ENCODE measurements at places on chromosomes 3 and 15. TPM values are rescaled to one million over a fixed set of nuclear protein-coding genes. Genes with fewer than 3 reads are reported as not detected.
A peak's percentile ranks its signal among the peaks of the same experiment; 100 is the strongest.

- DNase-seq, result no peak
Measured at GRCh38 chr15:35142578-35142977, 57.5 kb upstream of the NANOGP8 start.

Gene DOCK3
- polyA plus RNA-seq, result 0.14 TPM

DNA sequence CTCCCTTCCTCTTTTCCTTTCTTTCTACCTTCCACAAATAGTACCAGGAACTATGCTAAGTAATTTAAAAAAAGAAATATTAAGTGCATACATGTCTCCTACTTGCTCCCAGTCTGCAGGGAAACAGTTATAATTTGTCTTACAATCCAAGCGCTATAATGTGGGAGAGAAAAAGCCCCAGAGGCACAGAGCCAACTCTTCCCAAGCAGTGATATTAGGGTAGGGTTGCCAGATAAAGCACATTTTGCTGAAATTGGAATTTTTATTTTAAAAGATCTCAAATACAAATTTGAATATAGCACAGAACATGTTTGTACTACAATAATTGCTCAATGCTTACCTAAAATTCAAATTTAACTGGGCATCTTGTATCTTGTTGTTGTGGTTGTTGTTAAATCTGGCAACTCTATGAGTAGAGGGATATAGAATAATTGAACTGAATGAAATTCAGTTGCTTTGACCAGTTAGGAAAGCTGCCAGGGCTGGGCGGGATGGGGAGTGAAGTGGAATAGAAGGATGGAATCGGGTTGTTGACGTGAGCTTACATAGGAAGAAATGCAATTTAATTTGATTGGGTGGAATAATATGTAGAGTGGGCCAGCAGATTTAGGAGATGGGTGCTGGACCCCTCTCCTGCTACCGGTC is 52.6 kb upstream of the USP3 start:
- DNase-seq, result no peak

Gene POLQ
- 2.6 TPM for polyA plus RNA-seq

Gene UROC1
- polyA plus RNA-seq, result 0.14 TPM

Gene FHIT
- 5.5 TPM for polyA plus RNA-seq

DNA sequence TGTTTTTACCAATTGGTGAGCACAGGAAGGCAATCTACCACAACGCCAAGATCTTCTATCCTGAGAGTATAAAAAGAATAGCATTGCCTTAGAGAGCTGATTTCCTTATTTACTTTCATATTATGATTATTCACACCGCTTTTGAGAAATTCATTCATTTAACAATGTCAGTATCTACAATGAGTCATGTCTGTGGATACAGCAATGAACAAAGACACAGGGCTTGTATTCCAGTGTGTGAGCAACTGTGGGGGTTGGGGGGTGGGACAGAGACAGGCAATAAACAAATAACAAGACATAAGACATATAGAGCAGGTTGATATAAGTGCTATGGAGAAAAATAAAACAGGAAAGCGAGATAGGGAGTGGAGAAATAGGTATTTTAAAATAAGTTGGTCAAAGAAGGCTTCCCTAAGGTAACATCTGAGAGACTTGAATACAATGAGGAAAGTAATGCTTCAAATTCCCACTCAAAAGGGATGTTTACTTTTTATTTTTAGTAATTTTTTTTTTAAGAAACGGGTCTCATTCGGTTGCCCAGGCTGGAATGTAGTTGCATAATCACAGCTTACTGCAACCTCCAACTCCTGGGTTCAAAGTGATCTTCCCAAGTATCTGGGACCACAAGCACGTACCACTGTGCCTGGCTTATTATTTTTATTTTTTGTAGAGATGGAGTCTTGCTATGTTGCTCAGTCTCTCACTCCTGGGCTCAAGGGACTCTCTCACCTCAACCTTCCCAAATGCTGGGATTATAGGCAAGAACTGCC is 45.7 kb downstream of the PGBD4 start:
- DNase-seq, result no peak

DNA sequence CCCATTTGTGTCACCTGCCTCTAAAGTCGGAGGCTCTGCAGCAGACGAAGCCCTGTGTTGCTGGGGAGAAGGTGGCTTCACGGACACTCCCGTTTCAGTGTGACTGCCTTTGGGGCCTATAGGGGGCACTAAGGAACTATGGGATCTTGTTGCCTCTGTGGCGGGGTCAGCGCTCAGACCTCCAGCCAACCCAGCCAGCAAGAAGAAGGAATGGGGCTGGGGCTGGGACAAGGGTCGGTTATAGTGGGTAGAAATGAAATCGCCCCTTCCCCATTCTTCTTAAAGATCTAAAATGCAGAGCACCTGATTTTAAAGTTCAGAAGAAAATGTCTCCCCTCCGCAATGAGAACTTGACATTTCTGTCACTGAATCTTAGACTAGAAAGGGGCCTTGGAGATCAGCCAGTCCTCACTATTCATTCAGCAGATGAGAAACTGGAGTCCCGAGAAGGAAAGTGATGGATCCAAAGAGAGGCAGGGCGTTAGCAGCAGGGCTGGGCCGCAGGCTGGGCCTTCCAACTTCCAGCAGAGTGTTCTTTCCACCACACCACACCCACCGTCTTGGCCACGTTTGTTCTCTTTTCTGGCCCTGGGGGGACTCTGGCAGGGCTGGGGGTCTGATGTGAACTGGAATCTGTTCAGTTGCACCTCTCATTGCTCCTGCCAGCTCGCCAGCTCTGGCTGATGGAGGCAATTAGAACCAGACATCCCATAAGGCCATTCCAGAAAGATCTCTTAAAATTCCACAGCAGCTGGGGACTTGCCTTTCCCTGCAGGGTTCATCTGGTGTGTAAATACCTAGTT is 195.4 kb downstream of the OPA1 start:
- DNase-seq, result peak; percentile 86

- DNase-seq, result no peak
Measured at GRCh38 chr3:152204218-152204617, 64.5 kb upstream of the MBNL1 start.

Gene C2CD4B
- 3.4 TPM for polyA plus RNA-seq

- DNase-seq, result peak; percentile 42
Measured at GRCh38 chr15:98442379-98442833, 205.9 kb upstream of the IGF1R start.

- DNase-seq, result no peak
Measured at GRCh38 chr3:10391391-10391790, 70.5 kb upstream of the SEC13 start.

Gene CDCP1
- 0.34 TPM for polyA plus RNA-seq

DNA sequence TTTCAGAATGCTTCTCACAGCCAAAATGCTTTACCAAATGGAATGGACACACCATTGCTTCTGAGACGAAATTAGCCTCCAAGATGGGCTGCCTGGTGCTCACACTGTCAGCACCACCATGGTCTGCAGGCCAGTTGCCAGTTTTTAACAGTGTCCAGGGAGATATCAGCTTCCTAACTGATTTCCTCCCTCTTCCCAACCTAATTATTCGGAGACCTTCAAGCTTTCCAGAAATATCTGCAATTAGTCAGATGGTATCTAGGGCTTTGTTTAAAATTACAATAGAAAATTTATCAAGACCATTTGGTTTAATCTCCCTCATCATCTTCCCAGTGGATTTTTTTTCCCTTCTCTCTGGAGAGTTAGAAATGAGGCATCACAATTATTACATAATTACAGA is 287.5 kb downstream of the ZPLD1 start:
- no peak for DNase-seq

Gene LRRN1
- polyA plus RNA-seq, result 54.2 TPM

- DNase-seq, result no peak
Measured at GRCh38 chr3:154398084-154398967, 31.7 kb downstream of the GPR149 start.

DNA sequence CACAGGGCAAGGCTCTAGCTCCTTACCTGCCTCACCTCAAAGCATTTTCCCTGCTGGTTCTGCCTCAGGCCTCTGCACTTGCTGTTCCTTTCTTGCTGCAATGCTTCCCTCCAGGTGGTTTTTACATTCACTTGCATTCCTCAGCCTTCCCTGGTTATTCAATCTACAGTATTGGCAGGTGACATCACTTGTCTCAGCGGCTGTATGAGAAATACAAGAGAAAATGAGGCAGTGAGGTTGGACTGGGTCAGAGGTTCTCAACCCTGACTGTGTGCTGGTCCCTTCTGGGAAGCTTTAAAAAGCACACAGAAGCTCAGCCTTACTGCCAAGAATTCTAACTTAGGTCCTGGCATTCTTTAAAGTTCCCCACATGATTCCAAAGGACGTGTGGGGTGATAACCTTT is 26.7 kb downstream of the SIAH2 start:
- no peak for DNase-seq

DNA sequence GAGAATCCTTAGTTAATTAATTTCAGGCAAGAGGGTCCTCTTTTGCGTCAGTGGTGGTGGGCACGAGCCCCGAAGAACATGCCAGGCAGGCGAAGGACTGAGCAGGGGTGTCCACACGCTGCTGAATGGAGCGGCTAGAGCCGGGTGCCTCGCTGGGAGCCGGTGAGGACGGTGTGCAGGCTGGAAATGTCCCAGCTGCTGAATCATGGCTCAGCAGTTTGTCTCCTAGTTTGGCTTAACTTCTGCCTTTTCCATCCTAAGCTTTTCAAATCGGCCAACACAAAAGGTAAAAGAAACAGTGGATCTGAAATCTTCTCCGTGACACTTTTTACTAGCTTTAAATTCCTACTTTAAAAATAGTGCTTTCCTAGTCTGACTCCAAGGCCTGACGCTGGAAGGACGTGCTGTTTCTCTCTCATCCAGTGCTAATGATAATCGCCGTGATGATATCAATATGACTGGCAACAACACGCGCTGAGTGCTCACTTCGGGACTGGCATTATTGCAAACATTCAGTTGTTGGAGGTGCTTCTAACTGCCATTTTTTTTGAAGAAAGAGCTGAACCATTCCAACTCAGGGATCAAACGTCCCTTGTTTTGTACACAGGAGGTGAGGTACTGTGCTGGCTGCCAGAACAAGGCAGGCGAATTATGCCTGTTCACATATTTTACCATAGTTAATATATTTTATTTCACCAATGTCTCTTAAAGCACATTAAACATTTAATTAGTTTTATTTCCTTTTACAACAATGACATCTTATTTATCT is 19.8 kb downstream of the PCSK6 start:
- no peak for DNase-seq

Gene PTX3
- 10.1 TPM for polyA plus RNA-seq

Gene ARIH2
- polyA plus RNA-seq, result 62.1 TPM

DNA sequence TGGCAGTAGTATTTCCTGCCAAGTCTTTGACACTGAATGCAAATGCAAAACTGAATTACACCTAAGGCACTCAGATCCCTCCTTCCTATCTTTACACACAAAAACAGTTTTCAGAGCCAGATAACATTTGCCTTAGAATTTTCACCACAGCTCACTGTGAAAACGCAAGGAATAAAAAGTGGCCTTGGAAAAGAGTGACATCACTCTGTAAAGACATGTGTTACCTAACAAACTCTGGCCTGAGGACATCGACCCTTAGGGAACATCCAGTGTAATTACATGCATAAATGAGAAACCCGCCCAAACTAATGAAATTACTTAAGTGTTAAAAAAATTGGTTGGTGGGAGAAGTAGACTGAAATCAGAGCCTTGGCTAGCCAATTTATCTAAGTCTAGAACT is 88.9 kb downstream of the PLOD2 start:
- DNase-seq, result no peak

DNA sequence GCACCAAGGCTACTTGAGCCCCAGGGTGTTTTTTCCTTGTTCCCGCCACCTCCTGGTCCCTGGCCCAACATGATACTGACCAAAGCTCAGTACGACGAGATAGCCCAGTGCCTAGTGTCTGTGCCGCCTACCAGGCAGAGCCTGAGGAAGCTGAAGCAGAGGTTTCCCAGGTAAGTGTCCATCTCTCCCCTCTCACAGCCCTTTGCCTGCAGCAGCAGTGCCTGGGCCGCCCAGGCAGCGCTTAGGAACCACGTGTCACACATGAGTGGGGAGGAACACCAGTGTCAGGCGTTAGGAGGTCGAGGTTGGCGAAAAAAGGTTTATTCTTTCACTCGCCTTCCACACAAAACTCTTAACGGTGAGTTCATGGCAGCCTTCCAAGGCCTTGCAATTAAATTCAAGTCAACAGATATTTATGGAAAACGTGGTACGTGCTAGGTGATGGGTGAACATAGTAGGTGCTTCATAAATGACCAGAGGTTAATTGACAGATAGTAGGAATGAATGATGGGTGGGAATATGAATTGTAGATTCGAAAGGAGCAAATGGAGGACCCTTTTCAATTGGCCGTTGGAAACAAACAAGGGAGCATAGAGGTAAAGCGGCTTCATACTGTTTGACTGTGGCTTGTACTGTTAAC is 486 bp downstream of the CDIN1 start:
- DNase-seq, result no peak

GRCh38 chr3:22371607-22372291 is 620.7 kb upstream of the ZNF385D start:
- DNase-seq, result no peak

- DNase-seq, result no peak
Measured at GRCh38 chr3:15403965-15404364, 23.4 kb downstream of the METTL6 start.

GRCh38 chr3:115864911-115865310 is 241.6 kb downstream of the GAP43 start:
- DNase-seq, result no peak

Gene ABHD10
- 23.3 TPM for polyA plus RNA-seq

DNA sequence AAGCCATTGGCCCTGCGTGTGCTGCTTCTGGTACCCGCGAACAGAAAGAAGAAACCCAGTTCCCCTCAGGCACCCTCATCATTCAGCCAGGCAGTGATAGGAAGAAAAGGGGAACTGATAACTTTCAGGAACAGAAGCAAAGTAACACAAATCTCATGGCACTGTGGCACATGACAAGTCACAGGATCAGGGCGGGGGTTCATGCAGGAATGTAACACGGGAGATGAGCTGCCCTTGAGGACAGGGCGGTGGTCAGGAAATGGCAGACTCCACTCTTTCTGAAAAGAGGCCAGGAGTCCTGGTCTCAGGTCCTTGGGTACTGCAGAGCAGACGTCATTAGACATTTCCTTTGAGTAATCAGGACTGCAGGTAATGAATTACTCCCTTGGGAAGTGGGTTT is 95.5 kb downstream of the CCNL1 start:
- DNase-seq, result no peak

Gene PAQR5
- 0.72 TPM for polyA plus RNA-seq

DNA sequence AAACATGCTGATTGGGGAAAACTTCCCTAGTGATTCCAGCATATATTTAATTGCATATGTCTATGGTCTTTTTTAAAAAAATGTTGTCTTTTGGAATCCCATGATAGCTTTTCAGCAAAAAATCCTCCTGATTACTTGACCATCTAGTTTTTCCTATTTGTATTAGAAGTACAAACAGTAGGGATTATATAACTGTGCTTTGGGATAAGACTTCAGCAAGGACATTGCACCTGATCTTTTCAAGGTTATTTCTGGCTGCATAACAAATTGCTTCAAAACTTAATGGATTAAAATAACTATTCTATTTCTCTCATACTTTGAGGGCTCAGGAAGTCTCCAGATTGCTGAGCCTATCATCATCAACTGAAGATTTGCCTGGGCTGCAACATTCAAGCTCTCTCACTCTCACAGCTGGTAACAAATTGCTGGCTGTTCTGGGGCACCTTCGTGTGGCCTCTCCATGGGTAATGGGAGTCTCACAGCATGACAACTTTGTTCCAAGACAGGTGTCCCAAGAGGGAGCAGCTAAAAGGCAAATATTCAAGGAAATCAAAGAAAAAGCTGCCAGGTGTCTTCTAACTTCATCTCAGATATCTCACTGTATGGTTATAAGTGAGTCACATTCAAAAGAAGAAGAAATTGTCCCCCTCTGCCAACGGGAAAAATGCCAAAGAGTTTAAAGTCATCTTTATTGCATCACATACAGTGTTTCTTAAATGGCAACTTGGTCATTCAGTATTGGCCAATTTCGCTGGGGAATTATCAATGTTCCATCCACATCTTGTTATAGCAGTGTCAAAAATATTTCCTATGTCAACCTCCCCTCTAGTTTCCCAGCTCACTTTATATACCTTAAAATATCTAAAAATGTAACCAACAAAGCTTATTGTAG is 644.5 kb upstream of the GRM7 start:
- no peak for DNase-seq
